ENCODE measurements at places on chromosomes 7 and 10.

DNA sequence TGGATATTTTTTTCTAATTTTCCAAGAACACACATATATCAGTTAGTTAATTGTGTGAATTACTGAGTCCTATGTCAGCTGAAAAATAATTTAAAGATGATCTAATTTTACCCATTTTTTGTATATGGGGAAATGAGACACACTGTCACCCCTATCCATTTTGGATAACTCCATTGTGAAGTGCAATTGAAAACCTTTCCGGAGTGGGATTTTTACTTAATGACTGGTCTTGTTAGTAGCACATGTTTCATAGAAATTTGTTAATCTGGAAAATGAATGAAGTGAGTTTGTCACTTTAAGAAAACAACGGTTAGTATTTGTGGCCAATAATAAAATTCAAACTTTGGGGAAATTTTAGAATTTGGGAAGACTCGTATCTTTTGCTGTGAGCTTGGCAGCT, 2.0 kb downstream of the GARS1 start:
- DNase-seq = no peak

DNA sequence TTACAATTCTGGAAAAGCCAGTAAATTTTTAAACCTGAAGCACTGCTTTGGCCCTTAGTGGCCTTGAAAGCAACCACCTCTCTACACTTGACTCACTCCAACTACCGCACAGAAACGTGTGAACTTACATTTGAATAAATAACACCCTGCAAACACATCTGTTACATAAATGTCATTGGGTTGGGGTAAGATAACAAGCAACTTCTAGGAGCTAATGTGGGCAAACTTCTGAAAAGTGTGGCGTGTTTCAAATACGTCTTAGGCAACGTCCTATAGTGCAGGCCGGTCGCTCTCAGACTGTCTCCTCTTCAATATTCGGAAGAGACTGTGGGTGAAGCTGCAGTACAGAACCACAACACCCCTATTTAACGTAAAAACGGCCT, 474 bp downstream of the ORC5 start:
- DNase-seq = no peak

- no peak for DNase-seq
Observed at GRCh38 chr10:104711302-104711721, 70.2 kb downstream of the SORCS3 start.

- no peak for DNase-seq
Observed at GRCh38 chr10:17237915-17238444, 9.9 kb downstream of the VIM start.

- no peak for DNase-seq
Observed at GRCh38 chr7:147079921-147080420, 963.4 kb downstream of the CNTNAP2 start.

DNA sequence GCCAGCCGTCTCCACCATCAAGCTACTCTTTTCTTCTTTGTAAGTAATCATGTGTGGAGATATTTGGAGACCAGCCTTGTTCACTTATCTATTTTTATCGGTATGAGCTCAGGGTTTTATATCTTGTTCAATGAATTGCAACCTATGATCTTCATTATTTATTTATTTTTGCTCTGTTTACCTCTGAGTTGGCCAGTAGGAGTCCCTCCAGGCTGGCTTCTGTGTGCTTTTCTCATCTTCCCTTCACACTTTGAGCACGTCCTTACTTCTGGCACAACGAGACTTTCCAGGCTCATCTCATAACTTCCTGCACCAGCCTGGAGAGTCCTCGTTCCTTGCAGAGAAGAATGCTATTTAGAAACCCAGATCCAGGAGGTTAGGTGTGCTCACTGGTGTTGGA, 375.8 kb upstream of the PODXL start:
- DNase-seq = no peak

DNA sequence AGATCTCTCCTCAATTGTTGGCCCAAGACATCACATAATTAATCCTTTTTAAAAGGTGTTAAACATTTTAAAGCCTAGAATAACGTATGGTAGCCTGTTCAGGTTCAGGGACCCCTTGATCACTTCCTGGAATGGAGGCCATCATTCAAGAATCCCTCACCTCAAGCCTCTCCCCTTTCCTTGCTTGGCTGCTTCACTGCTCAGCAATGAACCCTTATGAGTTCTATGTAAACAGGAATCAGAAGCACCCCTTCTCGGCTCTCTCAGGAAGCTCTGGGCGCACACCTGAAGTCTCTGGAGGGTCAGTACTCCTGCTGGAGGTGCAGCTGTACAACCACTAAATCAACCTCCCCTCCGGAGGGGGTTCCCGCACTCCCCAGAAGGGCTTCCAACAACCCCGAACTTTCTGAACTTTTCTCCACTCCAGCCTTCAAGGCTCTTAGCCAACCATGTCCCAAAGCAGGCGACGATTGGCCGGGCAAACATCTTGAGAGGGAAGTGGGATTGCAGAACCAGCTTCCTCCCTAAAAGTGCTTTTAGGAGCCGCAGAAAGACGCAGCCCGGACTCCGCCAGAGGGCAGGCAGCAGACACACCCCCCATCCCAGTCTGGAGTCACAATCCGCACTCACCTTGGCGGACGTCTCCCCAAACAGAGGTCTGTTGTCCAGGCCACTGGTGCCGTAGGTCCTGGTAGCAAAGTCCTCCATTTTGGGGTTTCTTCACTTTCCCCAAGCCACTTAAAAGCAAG, 562 bp downstream of the TMEM243 start:
- DNase-seq = no peak

- no peak for DNase-seq
Observed at GRCh38 chr7:103766660-103767059, 222.8 kb downstream of the RELN start.

GRCh38 chr7:149869867-149870266, 3.9 kb upstream of the ATP6V0E2 start:
- no peak for DNase-seq

GRCh38 chr10:116112232-116113231, 160.5 kb downstream of the GFRA1 start:
- no peak for DNase-seq

DNA sequence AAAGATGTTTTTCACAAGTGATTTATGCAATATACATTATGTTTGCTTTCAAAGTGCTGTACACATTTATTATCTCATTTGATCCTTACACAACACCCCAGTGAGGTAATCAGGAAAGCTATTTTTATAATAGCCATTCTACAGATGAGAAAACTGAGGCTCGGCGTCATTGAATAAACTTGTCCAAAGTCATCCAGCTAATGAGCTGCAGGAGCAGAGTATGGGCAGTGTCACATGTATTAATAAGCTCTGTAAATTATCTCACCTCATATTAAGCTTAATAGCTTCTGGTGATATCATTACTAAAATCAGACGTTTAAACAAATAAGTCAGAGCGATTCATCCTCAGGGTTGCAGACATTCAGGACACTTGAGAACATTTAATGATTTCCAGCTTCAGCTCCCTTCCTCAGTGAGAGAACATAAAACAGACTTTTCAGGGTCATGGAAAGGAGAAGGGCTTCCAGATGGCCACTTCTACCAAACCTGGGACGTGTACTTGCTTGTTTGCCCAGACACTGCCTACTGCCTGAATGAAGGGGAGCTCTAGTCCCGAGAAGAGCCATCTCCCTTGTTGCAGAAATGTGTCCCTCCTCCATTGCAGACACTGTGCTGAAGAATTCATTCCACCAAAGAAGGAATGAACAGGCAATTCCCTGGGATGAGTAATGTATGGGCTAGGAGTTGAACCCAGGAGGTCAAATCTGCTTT, 20.5 kb upstream of the FZD1 start:
- DNase-seq = no peak

Data from NCI-H526 treated with DMSO at 0.1 percent for 48 hours (cell line).